Astrocyte of the hippocampus (primary cell): ENCODE measurements at places on chromosomes 1 and 21.

DNA sequence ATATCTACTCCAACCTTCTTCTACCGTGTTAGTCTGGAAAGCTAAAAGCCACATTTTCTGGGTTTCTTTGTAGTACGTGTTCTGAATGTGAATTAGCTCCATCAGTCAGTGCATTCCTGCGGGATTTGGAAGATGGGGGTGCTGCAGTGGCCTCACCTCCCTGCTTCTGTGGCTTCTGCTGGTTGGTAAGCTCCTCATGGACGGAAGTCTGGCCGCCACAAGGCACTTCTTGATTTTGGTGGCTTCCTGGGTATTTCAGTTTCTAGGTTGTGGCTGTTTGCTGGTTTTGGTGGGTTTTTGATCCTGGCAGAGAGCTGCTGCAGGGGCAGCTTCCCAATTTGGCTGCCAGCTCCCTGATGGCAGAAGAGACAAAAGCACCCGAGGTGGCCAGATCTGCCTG lies 20.9 kb upstream of the TACSTD2 start:
- peak; percentile 30 for DNase-seq

GRCh38 chr1:209673631-209674417 lies 1.4 kb upstream of the G0S2 start:
- no peak for DNase-seq

DNA sequence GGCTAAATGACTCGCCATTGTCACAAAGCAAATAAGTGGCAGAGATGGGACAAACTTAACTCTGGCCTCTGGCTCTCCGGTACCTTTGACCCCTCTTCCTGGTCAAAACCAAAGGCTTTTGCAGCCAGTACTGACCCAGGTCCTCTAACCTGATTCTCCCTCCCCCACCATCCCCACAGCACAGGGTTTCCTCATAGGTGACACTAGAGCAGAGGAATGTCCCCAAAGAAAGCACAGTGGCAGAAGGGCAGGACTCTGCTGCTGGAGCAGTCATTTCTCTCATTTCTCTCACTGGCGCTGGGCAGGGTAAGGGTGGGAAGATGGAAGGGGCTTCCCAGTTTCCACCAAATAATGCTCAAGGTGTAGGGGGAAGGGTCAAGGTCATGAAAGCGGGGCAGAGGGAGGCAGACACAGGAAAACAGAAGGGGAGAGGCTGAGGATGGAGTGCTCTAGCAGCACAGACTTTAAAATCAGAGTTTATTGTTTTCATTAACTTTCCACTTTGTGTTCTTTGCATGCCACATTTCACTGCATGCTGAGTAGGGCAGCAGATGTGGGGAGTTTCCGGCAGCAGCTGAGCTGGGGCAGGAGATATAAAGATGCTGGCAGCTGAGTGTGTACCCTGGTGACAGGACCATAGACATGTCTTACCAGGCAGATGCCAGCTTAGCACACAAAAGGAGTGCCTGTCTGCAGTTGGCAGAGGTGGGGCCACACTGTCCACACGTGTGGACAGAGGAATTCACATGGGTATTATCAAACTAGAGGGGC lies 80.5 kb downstream of the FAM78B start:
- no peak for DNase-seq

GRCh38 chr1:198156745-198157240 lies at the start of gene NEK7:
TSS of gene NEK7 (plus strand) at chr1:198156998. CDS start at chr1:198232581, 75,583 bp downstream.
- peak; percentile 94 for DNase-seq

GRCh38 chr1:186872291-186872690 lies 43.5 kb downstream of the PLA2G4A start:
- DNase-seq, result no peak

DNA sequence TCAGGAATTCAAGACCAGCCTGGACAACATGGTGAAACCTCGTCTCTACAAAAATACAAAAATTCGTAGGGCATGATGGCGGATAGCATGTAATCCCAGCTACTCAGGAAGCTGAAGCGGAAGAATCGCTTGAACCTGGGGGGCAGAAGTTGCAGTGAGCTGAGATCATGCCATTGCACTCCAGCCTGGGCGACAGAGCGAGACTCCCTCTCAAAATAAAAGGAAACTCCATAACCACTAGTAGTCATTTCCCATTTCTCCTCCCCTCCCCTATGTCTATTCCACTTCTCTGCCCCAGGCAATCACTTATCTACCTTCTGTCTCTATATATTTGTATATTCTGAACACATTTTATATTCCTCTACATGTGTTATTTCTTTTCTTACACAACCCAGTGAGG lies 4.0 kb upstream of the CEP350 start:
- no peak for DNase-seq

DNA sequence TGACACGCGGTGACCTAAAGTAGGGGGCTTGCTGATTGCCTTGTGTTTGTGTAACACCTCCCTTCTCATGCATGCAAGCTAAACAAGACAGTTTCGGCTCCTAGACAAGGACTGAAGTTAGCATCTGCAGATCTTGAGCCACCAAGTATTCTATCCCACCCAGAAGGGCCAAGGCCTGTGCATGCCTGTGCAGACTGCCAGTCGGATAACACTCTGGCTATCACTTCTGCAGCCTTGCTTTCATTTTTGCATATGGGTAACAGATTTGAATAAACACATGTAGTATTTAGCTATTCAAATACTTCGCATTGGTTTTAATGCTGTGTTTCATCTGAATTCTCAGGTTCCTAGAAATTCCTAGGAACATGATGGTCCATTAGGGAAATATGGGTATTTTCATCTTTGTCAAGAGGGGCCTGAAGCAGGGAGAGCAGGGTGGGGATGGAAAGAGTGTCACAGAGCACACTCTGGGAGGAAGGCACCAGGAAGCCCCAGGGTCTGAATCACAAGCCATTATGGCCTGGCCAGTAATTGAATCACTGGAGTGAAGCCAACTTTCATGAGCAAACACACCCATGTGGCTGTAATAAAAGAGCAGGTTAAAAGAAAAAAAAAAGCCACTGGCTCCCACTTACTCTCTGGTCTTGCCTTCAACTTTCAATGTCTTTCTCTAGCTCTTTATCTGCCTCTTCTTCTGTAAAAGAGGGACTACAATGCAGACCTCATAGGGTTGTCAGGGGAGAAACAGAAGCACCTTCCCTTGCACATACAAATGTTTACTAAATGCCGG lies 28.3 kb downstream of the GADD45A start:
- peak; percentile 89 for DNase-seq

GRCh38 chr1:94119796-94120569 lies 965 bp downstream of the ABCA4 start:
- no peak for DNase-seq

DNA sequence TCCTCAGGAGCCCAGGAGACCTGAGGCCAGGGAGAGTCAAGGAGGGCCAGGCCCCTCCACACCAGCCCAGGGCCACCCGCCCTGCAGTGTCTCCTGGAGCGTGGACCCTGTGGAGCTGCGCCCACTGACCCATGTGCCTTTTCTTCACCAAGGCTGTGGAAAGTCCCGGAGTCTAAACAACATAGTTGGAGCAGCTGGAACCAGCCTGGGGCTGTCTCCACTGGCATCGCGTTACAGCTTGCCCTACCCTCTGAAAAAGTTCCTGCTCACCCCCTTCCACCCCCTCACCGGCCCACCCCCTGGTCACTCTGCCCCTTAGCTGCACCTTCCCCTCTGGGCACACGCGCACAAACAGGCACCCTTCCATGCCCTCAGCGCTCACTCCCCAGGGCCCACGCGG lies 18.3 kb downstream of the KCNC4 start:
- DNase-seq, result no peak

DNA sequence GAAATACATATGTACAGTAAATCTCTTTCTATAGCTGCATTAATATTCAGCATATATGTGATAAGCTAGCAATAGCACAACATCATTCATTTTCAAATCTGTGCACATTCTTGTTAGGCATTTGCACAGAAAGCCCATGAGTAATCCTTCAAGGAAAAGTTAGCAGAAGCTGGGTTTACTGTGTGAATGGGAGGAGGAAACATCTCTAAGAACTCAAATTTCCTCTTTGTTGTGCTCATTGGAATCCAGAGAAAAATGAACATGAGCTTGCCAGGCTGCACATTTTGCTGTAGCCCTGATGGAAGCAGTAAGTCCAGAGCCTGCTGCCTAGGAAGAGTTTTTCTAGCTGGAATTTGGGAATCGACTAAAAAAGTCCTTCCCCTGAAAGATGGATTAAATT lies 214.2 kb upstream of the FOXD3 start:
- DNase-seq, result peak; percentile 49

GRCh38 chr1:176811511-176812288 lies 348.7 kb downstream of the PAPPA2 start:
- DNase-seq, result no peak

- no peak for DNase-seq
Measured at GRCh38 chr1:242016479-242016878, 17.6 kb upstream of the MAP1LC3C start.

DNA sequence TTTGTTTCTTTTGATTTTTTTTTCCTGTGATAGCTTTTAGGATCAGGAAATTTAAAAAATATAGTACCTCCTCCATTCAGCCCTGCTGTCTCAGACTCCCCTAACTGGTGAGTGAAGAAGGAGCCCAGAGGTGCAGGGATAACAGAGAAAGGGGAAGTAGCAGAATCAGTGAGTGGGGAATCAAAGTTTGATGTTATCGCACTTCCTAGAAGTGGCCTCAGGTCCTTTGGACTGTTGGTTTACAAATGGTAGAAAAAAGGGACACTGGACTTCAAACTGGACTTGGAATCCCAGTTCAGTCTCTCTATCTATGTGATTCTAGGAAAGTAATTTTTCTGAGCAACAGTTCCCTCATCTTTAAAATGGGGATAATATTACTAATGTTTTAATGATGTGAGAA lies 99.5 kb downstream of the FGGY start:
- no peak for DNase-seq

- DNase-seq, result peak; percentile 88
Measured at GRCh38 chr1:179177182-179177581, 52.3 kb downstream of the ABL2 start.

GRCh38 chr1:154808261-154808908 lies 61.7 kb downstream of the KCNN3 start:
- DNase-seq, result no peak

DNA sequence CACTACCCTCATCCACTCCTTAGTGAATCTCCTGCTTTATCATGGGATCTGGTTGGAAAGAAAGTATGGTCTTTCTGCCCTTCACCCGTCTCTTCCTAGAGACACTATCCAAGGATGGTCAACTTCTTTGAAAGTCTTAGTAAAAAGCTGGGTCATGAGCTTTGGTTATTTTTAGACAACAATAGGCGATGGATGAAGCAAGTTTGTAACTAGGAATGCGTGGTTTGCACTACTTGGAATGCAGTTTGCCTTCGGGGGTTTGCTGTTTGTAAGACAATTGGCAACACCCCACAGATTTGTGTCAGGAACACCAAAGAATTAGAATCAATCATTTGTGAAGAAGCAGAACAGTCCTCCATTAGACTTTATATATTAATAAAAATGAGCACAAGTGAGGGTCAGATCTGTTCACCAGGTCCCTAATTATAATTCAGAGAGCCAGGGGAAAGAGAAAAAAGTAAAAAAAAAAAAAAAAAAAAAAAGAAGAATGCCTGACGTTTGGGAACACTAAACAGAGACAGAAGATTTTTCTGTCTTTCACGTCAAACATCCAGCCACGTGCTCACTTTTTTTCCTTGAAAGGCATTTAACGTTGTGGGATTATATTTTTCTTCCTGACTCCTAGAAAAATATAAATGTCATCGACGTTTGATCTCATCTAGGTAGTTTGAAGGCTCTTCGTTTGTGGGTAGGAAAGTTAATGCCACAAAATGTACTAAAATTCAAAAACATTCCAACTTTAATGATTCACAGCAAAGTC lies 60.7 kb upstream of the BTG3 start:
- peak; percentile 49 for DNase-seq

- DNase-seq, result no peak
Measured at GRCh38 chr1:205088341-205088740, 4.1 kb upstream of the TMEM81 start.

DNA sequence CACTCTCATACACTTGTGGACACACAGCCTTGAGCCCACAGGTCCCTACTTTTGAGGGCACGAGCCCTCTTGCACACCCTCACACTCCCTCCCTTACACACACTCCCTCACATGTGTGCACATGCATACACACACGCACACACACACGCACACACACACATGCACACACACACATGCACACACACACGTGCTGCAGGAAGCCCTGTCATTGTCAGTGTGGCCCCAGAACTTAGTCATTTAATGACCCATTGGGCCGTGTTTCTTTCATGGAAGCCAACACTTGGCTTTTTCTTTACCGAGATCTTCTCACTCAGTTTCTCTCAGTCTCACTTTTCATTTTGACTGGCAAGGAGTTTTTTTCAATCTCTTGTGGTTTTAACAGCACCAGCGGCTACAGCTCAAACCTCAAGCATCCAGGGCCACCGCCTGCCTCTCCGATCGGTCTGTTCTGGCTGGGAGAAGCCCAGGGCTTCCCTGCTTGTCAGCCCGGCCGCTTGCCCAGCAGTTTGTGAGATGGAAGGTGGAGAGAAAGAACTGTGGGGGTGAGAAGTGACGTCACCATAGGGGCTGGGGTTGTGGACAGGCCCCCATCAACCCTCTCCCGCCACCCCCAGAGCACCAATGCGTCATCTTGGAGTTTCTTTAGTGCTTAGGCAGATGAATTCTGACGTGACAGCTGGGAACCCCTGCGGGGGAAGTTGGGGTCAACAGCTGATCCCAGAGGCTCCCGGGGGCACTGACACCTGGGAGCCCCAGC lies 15.8 kb upstream of the TNFRSF8 start:
- DNase-seq, result peak; percentile 89

DNA sequence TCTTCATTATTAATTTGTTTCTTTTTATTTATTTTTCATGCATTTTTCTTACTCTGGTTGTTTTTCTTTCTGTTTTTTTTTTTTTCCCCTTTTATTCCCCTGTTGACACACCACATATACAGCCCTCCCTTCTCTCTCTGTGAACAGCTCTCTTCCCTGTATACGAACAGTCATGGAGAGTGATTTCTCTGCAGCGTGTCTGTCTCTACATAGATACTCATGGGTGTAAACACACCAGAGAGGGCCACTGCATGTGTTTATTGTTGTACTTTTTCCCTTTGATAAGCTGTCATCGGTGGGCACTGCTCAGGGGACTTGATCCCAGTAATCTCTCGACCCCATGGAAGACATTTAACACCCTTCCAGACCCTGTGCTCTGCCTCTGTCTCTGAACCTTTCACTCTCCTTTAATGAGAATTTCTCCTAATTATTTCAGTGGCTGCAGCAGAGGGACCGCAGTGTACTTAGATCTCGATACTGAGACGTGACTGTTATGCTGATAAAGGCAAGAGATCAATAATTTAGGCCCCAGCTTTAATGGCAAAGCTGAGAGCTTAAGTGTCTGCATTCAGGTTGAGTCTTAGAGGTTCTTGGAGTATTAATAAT lies 113.1 kb downstream of the PBX1 start:
- DNase-seq, result peak; percentile 33

GRCh38 chr1:70818401-70818800 lies 229.2 kb downstream of the PTGER3 start:
- DNase-seq, result no peak

GRCh38 chr1:155120253-155120652 lies 7.4 kb upstream of the EFNA1 start:
- DNase-seq, result no peak

DNA sequence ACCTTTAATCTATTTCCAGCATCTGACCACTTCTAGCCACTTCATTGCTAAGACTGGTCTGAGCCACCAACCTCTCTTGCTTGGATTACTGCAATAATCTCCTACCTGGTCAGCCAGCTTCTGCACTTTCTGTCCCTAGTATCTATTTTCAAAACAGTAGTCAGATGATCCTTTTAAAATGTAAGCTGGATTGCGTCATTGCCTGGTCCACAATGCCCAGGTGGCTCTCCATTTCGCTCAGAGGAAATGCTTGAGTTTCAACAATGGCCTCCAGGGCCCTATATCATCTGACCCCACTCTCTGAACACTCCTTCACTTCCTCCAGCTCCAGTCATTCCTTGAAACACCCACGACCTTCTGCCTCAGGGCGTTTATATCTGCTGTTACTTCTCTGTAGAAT lies 2.3 kb downstream of the FYB2 start:
- no peak for DNase-seq
